ENCODE measurements at places on chromosomes 16 and 17.

GRCh38 chr16:29962344-29962994 lies 590 bp downstream of the TMEM219 start:
- no peak for DNase-seq

DNA sequence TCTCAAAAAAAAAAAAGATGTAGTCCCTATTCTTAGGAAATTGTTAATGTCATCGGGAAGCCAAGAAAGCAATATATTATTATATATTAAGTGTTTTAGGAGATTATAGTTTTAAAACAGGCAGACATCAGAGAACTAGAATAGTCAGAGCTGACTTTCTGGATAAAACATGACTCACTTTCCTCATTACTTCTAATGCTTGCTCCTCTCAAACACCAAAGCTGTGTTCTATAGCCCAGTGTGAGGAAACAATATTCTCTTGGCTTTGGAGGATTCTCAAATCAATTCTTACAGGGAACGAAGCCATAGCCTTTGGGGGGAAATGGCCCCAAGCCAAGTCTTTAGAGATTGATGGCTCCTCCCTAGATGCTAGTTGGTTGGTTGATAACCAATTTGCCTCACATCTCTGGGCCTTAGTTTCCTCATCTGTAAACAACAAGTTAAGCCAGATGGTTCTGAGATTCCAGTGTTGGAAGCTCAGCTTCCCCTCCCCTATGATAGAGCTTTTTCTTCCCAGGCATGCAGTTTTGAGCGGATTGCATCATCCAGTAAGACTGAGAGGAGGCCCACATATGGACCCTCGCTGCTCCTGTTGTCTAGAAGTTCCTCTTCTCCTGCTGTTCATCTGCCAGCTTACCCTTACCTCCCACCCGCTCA lies 12.4 kb downstream of the NMT1 start:
- DNase-seq, result no peak

- DNase-seq, result no peak
These were observed 410.9 kb upstream of the SOX9 start for GRCh38 chr17:71709946-71710345.

DNA sequence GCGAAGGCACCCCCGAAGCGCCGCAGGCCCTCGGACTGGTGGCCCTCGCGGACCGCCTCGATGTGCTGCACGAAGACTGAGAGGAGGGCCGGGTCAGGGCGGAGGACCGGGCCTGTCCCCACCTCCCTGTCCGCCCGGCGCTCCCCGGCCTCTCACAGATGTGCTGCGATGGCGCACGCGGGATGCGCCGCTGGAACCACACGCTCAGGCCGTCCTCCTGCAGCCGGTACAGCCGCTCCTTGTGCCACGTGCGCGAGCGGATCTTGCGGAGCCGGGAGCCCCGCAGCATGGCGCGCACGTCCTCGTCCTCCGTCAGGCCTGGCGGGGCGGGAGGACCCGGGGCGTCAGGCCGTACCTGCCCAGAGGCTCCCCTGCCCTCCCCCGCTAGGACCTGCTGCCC lies 11.3 kb downstream of the PLCD3 start:
- no peak for DNase-seq

GRCh38 chr16:79286646-79287423 lies 313.7 kb downstream of the MAF start:
- no peak for DNase-seq

GRCh38 chr16:55478827-55479429 lies at the start of gene MMP2:
TSS of gene MMP2 (plus strand) at chr16:55479198. CDS start at chr16:55479480, 282 bp downstream.
- DNase-seq, result no peak

DNA sequence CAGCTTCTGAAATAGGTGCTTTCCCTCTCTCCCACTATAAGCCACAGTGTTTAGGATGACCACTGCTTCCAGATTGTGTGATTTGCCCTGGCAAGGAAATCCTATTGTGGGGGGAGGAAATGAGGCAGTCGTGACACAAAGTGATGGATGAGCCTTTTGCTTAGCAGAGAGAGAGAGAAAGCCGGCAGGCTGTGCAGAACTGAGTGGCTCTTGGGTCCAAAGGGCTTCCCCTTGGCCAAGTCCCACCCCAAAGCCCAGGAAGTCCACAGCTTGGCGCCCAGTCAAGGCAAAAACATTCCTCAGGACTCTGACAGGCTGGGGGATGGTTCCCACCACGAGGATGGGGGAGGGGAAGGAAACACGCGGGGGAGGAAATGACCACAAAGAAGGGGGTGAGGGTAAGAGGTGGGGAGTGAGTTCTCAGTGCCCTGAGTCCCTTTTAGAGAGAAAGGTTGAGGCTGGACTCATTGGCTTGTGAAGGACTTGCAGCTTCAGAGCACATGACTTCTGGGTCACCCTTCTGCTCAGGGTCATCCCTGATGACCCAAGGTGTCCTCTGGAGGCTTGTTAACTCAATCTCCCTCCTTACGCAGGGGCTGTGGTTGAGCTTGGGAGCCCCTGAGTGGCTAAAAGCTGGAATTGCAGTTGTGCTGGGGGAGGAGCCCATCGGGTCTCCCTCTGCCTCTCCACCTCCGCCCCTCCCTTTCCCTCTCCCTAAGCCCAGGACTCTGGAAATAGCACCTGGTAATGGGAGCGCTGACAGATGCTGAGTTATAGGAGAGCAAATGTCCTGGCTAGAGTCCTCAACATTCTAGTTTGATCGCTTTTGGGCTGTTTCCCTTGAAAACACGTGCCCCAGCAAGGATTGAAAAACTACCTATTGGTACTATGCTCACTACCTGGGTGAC lies 10.3 kb upstream of the MSL1 start:
- peak; percentile 46 for DNase-seq

GRCh38 chr16:72467157-72467759 lies 295.3 kb upstream of the PMFBP1 start:
- DNase-seq, result no peak

DNA sequence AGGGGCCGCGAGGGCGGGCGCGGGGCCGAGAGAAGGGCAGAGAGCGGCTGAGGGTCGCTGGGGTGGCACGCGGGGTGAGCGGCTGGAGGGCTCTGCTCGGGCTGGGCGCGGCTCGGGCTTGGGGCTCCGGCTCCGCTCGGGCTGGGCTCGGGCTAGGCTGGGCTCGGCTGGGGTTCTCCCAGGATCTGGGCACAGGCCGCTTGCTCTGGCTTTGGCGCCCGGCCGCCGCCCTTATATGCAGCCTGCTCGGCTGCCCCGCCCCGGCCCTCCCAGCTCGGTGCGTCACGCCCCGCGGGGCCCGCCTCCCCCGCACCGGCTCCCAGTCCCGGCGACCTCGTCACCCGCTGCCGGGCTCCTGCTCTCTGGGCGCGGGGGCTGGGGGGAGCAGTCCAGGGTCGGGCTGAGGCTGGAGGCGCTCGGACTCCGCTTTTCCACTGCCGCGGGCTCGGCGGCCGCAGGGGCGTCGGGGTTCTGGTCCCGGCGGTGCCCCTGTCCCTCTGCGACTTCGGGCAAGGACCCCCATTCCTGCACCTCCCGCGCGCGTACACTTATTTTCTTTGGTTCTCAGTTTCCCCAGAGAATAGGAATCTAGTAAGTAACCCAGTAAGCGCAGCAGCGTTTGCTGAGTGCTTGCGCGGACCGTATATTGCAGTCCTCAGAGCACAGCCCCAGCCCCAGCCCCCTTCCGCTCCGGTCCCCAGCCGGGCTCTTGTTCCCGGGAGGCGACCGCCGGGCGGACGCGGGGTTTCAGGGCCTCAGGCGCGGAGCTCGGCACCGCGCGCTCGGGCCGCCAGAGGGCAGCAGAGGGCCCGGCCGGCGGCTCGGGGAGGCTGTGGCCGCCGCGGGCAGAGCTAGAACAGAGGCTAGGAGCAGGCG lies at the start of gene RASD1:
Gene RASD1, minus strand, starts transcription at position 207 of the 876 bp plus-strand sequence. CDS start 214 bp downstream, outside the sequence.
- peak; percentile 61 for DNase-seq

GRCh38 chr16:23072769-23073549 lies 76.3 kb downstream of the USP31 start:
- no peak for DNase-seq

- no peak for DNase-seq
These were observed 11.0 kb downstream of the TBC1D24 start for GRCh38 chr16:2485811-2486507.

GRCh38 chr17:79633993-79634813 lies 23.4 kb upstream of the RBFOX3 start:
- DNase-seq, result no peak

- no peak for DNase-seq
These were observed 15.5 kb upstream of the NATD1 start for GRCh38 chr17:21268596-21269188.

DNA sequence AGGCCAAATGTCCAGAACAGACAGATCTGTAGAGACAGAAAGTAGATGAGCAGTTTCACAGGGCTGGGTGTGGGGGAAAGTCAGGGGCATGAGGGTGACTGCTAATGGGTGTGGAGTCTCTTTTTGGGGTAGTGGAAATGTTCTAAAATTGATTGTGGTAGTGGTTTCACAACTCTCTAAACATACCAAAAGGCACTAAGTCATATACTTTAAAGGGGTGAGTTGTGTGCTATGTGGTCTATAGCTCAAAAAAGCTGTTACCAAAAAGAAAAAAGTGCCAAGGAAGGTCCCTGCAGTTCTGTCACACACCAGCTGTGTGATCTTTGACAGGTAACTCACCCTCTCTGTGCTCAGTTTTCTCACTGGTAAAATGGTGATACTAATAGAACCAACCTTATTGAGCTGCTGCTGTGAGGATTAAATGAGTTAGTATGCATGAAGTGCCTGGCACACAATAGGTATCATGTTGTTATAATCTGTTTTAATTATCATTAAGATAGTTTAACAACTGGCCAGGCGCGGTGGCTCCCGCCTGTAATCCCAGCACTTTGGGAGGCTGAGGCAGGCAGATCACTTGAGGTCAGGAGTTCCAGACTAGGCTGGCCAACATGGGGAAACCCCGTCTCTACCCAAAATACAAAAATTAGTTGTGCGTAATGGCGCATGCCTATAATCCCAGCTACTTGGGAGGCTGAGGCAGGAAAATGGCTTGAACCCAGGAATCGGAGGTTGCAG lies 10.3 kb downstream of the ITGAX start:
- no peak for DNase-seq
